Osteoblast (primary cell): ENCODE measurements at places on chromosomes 2 and 18. TPM values are rescaled to one million over a fixed set of nuclear protein-coding genes. Genes with fewer than 3 reads are reported as not detected.

Gene CTAGE1
- total RNA-seq: under 0.01 TPM in 1 of 2 replicates, not detected in the other

Gene RABL2A
- 9.4 and 20.3 TPM in 2 replicates for total RNA-seq

Gene LYPD6B
- total RNA-seq: 2.5 and 2.9 TPM in 2 replicates

Gene GALR1
- not detected in 2 replicates for total RNA-seq

Gene PXDN
- 307 and 324 TPM in 2 replicates for total RNA-seq

Gene PLEKHH2
- total RNA-seq: 18.8 and 19.2 TPM in 2 replicates

Gene CTLA4
- under 0.01 TPM in 1 of 2 replicates, not detected in the other for total RNA-seq

Gene MYO5B
- 0.36 and 1.2 TPM in 2 replicates for total RNA-seq

Gene TIGD1
- total RNA-seq: 5.8 and 6.8 TPM in 2 replicates

Gene CDH2
- 75.6 and 78.7 TPM in 2 replicates for total RNA-seq
